ENCODE measurements at places on chromosomes 12 and 14. TPM values are rescaled to one million over a fixed set of nuclear protein-coding genes. Genes with fewer than 3 reads are reported as not detected.

PPP1R36 gene
- polyA plus RNA-seq = 0.40 TPM

DNA sequence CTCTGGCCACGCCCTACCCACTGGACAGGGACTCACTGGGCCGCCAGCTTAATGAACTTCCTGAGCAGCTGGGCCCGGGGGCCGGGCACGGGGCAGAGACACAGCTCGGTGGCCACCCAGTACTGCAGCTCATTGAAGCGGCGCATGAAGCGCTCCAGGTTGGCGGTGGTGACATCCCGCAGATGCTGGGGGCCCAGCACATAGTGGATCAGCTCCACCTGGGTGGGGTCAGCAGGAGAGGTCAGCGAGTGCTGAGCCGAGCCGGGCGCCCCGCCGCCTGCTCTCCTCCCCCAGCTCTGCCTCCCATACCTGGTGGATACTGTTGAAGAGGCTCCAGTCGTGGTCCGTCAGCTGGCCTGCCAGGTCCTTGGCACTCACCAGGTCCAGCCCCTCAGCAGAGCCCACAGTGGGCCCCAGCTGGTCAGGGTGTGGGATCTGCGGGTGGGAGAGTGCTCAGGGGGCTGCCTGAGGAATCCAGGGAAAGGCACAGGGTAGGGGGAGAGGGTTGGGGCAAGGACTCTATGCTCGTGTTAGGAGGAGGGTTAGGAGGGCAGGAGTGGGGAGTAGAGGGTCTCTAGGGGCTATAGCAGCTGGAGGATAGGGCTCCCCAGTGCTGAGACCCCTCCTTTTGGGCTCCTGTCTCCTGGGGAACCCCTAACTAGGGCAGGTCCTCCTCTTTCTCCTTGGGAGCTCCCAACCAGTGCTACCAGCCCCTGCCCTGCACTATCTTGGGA, 15.5 kb upstream of the ENDOU start:
- DNase-seq = no peak

DNA sequence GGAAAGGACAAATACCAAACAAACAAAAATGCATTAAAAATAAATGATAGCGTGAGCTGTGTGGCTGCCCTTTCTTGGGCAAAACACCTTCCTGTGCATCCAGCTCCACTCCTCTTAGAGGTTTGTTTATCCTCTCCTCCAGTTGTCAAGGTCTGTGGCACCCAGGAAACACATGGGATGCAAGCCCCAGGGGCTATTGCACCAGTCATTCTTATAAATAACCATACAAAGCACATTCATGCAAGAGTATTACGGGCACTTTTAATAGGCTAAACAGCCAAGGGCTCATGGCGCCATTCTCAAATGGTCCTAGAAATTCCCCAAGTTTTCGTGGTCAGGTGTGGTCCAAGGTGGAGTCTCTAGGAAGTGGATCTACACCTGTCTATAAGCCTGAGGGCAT, 257.0 kb downstream of the DPF3 start:
- DNase-seq = no peak

GRCh38 chr14:58282925-58283593, 15.3 kb upstream of the ARID4A start:
- no peak for DNase-seq

- DNase-seq = no peak
Observed at GRCh38 chr12:101166866-101167265, 43.2 kb downstream of the SLC5A8 start.

GNB3 gene
- 32.4 TPM for polyA plus RNA-seq

CLEC4D gene
- polyA plus RNA-seq = 0.23 TPM

DNA sequence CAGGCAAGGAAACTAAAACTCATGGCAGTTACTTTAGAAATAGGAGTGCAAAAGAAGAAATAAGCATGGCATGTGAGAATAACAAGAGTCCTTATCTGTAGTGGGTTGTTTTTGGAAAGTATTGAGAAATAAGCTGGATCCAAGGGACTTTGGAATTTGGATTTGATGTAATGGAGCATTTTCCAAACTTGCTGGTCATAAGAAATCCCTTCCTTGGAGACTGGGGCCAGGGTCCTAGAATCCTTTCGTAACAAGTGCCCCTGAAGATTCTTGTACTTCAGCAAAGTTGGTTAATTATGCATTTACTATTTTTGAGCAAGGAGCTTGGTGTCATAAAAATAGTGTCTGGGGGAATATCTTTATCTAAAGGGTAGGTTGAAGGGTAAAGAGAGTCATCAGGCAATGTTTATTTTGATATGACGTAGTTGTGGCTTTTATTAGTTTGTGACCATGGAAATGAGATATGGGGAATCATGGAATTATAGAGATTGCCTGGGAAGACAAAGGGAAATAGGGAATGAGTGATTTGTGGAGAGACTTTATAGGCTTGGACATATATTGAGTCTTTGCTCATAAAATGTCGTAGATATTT, 53.9 kb downstream of the WNK1 start:
- no peak for DNase-seq

- no peak for DNase-seq
Observed at GRCh38 chr14:40410708-40411107, 978.5 kb upstream of the FBXO33 start.

GRCh38 chr12:15350643-15351042, 28.3 kb downstream of the PTPRO start:
- no peak for DNase-seq

PIGH gene
- 12.8 TPM for polyA plus RNA-seq

- no peak for DNase-seq
Observed at GRCh38 chr12:49959685-49960473, 1.8 kb upstream of the AQP5 start.

DNA sequence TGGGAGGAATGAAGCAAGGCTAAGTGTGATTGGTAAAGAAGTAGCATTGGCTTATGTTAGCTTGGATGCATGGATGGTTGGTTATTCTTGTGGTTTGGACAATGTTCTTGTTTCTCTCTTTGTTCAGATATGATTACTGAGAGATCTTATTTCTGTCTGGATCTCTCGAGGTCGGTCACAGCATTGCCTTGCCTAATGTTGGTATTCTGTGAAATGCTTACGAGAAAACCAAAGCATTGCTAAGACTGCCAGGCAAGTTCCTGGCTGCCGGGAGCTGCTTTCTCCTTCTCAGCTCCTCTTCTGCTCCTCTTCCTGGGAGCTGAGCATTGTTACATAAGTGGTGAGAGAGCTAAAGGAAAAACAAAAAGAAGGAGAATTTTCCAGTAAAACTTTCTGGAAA, 7.4 kb upstream of the RND1 start:
- no peak for DNase-seq
